ENCODE measurements at places on chromosomes 4 and X.

GRCh38 chrX:17743913-17744312 lies 6.6 kb downstream of the SCML1 start:
- no peak for DNase-seq

GRCh38 chr4:2810388-2810787 lies 17.5 kb downstream of the SH3BP2 start:
- no peak for DNase-seq

GRCh38 chr4:37644962-37645361 lies 41.2 kb downstream of the RELL1 start:
- no peak for DNase-seq

- DNase-seq = no peak
Observed at GRCh38 chrX:57771689-57772088, 91.6 kb upstream of the NLRP2B start.

DNA sequence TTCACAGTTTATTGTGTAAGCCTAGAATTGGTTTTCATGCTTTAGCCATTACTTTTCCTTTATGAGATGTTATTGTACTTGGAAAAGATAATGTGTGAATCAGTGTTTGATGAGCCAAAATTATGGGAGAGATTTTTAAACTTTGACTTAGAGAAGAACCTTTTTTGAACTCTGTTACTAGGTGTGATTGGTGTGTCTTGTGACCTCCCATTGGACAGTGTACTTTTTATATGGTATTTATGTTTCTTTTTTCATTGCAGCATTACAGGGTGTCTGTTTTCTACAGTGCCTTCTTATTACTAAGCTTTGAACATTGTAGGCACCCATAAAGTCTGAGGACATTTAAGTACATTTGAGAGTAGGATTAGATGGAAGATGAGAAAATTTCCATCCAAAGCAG lies 91.1 kb downstream of the SLC4A4 start:
- no peak for DNase-seq

DNA sequence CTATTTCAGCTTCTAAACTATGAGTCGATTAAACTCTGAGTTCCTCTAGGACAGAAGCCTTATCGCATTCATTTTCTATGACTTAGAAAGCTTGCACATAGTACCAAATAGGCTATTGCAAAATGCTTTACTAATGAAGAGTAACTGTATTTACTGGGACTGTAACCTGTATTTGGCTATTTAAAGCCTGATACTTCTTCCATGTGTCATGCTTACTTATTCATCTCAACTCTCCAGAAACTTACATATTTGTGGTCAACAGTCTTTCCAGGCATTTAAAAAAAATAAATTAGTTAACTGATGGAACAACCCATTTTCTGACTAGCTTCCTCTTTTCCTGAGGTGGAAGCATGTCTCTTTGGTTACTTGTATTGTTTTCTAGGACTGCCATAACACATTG lies 467.9 kb downstream of the PCDH11X start:
- DNase-seq = no peak

DNA sequence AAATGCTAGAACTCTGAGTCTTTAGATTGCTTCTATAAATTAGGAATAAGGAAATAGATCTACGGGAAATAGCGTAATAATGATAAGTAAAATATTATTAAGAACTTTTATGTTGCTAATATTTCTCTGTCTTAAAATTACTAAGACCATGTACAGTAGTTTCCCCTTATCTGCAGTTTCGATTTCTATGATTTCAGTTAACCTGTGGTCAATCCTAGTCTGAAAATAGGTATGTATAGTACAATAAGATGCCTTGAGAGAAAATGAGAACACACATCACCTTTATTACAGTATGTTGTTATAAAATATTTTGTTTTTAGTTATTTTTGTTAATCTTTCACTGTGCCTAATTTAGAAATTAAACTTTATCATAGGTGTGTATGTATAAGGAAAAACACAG lies 92.6 kb downstream of the CCSER1 start:
- no peak for DNase-seq

All from HL-60 (cell line).